ENCODE measurements at places on chromosomes 1 and 21.

DNA sequence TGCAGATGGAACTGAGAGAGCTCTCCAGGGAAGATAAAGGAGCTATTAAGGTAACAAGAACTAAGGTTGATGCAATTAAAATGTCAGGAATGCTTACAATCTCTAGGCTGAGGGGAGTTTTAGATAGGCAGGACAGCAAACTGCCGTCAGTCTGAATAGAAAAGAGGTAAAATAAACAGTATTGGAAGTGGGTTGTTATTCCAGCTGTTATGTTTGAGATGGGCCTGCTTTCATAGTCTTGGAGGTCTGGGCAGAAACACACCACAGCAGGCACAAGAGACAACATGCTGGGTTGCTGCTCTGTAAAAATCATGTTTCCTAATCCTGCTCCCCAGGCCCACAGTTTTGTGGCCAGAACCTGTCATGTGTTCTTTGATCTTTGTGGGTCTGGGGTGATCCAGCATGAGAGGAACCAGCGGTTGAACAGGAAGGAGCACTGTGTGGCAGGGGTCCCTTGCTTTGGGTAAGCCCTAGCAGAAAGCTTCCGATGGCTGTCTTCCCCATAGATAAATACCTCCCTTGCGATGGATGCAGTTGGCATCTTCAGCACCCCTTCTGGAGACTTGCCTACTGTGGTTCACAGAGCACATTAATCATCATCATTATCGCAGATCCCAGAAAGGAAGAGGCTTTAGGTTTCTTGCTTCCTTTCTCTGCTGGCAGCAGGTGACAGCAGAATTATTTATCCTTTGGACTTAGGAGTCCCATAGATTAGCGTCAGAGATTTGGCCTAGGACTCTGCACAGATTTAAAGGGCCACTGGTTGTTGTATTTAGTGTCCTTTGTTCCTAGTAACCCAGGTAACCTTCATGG, 97.1 kb downstream of the AK5 start:
- no peak for DNase-seq

DNA sequence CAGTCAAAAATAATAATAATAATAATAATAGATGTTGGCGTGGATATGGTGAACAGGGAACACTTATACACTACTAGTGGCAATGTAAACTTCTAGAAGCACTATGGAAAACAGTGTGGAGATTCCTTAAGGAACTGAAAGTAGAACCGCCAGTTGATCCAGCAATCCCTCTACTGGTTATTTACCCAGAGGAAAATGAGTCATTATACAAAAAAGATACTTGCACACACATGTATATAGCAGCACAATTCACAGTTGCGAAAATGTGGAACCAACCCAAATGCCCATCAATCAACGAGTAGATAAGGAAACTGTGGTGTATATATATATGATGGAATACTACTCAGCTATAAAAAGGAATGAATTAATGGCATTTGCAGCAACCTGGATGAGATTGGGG, 176.0 kb downstream of the PLPP3 start:
- DNase-seq, result no peak

GRCh38 chr1:40630488-40631223, 34.8 kb downstream of the RIMS3 start:
- no peak for DNase-seq

DNA sequence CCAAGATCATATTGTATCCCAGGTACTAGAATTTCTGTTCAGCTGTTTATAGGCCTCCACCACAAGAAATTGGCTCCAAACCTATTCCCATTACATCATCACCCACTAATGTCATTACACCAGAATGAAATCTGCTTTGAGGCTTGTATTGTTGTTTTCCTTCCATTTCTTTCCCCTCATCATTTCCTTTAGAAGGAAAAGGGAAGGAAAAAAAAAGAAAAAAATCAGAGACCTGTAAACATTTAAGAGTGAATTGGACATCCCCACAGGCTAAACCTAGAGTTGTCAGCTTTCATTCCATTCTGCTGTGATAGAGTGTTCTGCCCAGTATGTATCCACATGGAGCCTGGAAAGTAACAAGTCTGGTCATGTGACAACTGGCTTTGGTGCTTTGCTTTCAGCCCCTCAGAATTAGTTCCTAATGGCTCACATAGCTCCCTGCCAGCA, 44.6 kb downstream of the NFYC start:
- no peak for DNase-seq

GRCh38 chr1:101356604-101357443, 120.0 kb downstream of the S1PR1 start:
- DNase-seq, result no peak
